Activated naive CD4-positive, alpha-beta T cell treated with anti-CD3 and anti-CD28 coated beads, Interleukin-2, amount 50 U/mL, for 72 hours (primary cell): ENCODE measurements at places on chromosomes 7 and 10. TPM values are rescaled to one million over a fixed set of nuclear protein-coding genes. Genes with fewer than 3 reads are reported as not detected.

SPDYE1 gene
- not detected for total RNA-seq

FGFBP3 gene
- 0.25 TPM for total RNA-seq

GRID1 gene
- not detected for total RNA-seq

OPN1SW gene
- not detected for total RNA-seq

VSTM2A gene
- not detected for total RNA-seq

PTPRN2 gene
- 0.61 TPM for total RNA-seq

ALDH18A1 gene
- 57.1 TPM for total RNA-seq

FAM13C gene
- not detected for total RNA-seq

CARD11 gene
- total RNA-seq: 83.3 TPM

TEX36 gene
- not detected for total RNA-seq

STEAP1B gene
- total RNA-seq: not detected

MOGAT3 gene
- not detected for total RNA-seq

C10orf90 gene
- not detected for total RNA-seq

ENTPD7 gene
- total RNA-seq: 3.3 TPM

DDC gene
- total RNA-seq: 0.43 TPM

VIPR2 gene
- total RNA-seq: 0.55 TPM

ST8SIA6 gene
- total RNA-seq: 0.10 TPM

ANXA11 gene
- 304 TPM for total RNA-seq

PTPRE gene
- 28.4 TPM for total RNA-seq
